Stimulated activated CD4-positive, alpha-beta T cell treated with anti-CD3 and anti-CD28 coated beads, Interleukin-12 subunit alpha, Interleukin-12 subunit beta, amount 100 ng/mL, for 48 hours (primary cell): ENCODE measurements at places on chromosomes 6 and 20.

DNA sequence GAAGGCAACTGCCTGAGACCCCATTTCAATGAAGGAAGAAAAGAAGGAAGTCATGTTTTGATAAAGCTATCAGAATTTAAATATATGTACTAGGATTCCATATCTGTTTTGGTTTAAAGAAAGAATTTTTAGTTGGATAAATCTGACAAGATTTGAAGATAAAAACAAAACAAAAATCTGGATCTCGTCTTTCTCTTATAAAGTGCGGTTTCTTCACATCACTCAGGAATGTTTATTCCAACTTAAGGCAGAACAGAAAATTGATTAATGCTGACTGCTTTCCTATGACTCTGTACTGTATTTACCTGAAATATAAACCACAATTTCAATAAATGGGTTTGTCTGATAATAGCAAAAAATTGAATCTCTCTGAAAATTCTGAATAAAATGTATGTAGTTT lies 439.7 kb downstream of the RFPL4B start:
- no peak for DNase-seq

DNA sequence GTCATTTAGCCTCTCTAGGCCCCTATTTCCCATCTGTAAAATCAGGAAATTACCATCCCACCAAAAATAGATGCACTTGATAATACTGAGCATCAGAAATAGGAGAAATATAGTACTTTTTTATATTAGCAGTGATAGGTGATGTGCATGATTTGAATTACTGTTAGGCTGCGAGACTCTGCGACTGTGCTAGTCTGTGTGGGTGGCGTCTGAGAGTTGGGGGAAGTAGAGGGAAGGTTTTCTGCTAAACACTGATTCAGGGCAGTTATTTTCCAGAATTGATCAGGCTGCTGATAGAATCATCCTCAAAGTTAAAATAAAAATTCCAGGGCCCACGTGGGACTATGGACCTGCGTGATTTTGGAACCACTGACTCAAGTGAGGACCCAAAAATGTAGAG lies 60.4 kb upstream of the ARMH2 start:
- DNase-seq: no peak

DNA sequence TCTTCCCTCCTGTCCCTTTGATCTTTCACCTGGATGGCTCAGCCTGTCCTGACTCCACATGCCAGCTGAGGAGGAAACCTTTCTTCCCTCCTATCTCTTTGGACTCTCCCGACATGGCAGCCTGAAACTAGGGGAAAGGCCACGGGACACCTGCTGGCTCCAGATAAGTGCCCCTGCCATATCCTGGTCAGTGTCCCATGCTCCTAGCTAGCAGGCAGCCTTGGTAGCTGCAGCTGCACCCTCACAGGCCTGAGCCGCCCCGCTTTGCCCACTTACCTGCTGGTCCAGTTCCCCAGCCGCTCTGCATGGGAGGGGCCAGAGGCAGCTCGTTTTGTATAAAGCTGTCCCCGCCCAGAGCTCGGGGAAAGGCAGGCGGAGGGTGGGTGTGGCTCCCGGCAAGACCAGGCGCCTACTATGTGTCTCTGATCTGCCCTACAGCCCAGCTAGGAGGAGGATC lies 7.4 kb upstream of the SLC52A3 start:
- DNase-seq: no peak

GRCh38 chr6:116060572-116061283 lies at the start of gene FRK:
Gene FRK (minus strand): TSS chr6:116060891. CDS start chr6:116060311, 580 bp downstream.
- no peak for DNase-seq

GRCh38 chr20:32003325-32003724 lies 6.9 kb upstream of the CCM2L start:
- DNase-seq: no peak

GRCh38 chr6:169868458-169868857 lies 117.0 kb downstream of the ERMARD start:
- peak; percentile 31 for DNase-seq

DNA sequence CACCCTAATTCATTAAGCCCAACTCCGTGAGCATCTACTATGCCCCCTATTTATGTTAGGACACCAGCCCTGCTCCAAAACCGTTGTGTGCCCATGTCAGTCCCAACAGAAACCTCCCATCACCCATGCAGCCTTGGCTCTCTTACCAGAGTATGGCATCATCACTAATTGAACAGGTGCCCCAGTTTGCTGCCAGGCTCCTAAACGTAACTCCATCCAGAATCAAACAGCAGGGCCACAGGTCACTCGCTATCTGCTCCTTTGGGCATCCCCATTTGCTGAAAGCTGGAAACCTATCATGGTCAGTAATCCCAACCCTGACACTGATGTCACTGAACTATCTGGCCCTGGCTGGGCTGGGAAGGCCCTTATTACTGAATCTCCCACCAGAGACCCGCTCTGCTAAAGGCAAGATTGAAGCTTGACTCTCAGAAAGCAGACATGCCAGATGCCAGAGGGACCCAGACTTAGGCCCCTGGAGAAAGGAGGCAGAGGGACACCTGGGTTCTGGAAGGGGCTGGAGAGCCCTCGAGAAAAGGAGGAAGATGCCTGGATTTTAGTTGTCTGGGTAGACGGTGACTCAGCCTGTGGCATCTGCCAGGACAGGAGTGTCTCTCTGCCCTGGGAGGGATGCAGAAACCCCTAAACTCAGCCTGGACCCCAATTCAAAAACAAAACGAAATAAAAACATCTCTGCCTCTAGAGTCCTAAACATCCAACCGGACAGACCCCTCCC lies 14.0 kb downstream of the MUCL3 start:
- DNase-seq: no peak

- DNase-seq: no peak
Measured at GRCh38 chr6:157688960-157689599, 134.0 kb upstream of the SNX9 start.

DNA sequence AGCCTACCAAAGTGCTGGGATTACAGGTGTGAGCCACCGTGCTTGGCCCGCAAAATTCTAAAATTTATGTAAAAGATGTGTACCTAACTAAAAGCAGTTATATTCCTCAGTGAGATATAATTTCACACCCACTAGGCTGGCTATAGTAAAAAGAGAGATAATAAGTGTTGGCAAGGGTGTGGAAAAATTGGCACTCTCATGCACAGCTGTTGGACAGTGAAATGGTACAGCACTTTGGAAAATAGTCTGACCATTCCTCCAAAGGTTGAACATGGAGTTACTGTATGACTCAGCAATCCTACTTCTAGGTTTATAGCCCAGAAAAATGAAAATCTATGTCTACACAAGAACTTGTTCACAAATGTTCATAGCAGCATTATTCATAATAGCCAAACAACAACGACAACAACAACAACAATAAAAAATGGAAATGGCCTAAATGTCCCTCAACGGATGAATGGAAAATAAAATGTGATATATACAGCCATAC lies 13.9 kb downstream of the C6orf15 start:
- no peak for DNase-seq

DNA sequence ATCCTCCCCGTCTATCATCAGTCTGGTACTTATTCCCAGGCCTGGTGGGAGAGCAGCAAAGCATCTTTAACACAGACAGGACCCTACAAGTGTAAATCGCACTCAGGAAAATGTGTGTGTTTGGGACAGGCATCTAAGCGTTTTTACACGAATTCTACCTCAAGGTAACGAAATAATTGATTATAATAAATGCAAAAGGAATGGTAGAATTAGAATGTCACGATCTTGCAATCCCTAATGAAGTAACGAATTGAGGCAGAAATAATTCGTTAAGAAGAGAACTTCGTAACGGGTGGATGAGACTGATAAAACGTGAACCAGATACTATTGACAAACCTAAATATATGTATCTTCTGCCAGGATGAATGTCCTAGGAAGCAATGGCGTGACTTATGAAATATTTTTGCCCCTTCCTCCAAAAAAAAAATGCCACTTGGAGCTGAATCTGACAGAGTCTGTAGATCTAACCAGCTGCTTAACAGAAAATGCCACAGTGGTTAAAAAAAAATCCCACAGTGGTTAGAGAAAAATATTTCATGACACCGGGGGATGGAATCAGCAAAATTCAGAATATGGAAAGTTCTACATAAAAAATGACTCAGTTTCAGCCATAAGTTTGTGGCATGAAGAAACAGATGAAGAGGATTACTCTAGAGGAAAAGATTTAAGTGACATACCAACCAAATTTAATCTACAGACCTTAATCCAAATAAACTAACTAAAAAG lies 68.7 kb downstream of the F13A1 start:
- no peak for DNase-seq

- no peak for DNase-seq
Measured at GRCh38 chr20:24149881-24150307, 161.3 kb upstream of the GGTLC1 start.

GRCh38 chr6:139442188-139442671 lies 67.8 kb upstream of the CITED2 start:
- no peak for DNase-seq

GRCh38 chr6:105321207-105321606 lies 81.7 kb downstream of the PREP start:
- no peak for DNase-seq

- no peak for DNase-seq
Measured at GRCh38 chr6:21406316-21406715, 187.2 kb upstream of the SOX4 start.

- peak; percentile 54 for DNase-seq
Measured at GRCh38 chr6:6856538-6857523, 250.9 kb upstream of the RREB1 start.

GRCh38 chr6:13767121-13767808 lies 47.1 kb downstream of the MCUR1 start:
- no peak for DNase-seq

GRCh38 chr6:121285041-121285440 lies 49.2 kb downstream of the TBC1D32 start:
- DNase-seq: no peak

GRCh38 chr6:79878142-79878748 lies 69.1 kb downstream of the ELOVL4 start:
- no peak for DNase-seq

DNA sequence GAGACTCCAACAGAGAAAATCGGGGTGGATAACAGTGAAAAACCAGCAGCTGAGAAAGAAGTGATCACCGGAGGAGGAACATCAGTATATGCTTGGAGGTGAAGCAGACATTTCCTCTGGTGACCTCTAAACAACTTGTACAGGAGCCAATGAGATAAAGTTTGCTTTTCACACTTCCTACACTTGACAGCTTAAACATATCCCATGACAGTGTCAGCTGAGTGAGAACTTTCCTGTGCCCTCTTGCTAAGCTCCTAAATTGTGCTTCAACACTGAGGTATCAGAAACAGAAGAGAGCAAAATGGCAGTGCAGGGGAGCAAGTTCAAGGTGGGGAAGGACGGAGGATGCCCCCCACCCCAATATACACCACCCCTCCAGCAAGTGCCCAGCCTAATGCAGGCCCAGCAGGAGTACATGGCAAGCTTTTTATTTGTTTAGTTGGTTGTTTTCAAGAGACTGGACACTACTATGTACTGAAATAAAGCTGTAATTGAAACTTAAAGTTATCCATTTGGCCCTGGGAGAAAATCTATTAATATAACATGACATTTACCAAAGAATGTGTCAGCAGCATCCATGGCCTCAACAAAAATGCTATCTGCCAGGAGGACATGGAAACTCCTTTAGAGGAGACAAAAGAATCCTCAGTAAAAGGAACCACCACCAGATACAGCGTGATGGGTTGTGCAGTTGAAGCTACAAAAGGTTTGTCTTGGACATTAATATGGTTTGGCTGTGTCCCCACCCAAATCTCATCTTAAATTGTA lies 540.2 kb downstream of the PRKN start:
- DNase-seq: no peak

- no peak for DNase-seq
Measured at GRCh38 chr6:38774929-38775707, 60.0 kb downstream of the DNAH8 start.

DNA sequence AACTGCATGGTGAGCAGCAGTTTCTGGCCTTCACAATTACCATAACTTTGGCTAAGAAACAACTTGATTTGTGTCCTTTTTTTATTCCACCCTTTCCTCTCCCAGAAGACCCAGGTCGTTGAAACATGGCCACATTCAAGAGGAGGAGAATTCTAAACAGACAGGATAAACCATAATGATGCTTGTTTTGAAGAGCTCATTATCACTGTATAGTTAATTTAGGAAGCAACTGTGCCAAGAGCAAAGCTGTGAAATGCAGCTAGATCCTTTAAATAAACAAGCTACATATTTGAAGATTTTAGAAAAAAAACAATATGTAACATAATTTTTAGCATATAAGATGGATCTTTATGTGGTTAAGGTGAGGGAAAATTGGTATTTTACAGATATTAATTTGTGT lies 104.5 kb downstream of the KLHL32 start:
- no peak for DNase-seq

GRCh38 chr6:100322886-100323285 lies 141.8 kb downstream of the SIM1 start:
- no peak for DNase-seq

DNA sequence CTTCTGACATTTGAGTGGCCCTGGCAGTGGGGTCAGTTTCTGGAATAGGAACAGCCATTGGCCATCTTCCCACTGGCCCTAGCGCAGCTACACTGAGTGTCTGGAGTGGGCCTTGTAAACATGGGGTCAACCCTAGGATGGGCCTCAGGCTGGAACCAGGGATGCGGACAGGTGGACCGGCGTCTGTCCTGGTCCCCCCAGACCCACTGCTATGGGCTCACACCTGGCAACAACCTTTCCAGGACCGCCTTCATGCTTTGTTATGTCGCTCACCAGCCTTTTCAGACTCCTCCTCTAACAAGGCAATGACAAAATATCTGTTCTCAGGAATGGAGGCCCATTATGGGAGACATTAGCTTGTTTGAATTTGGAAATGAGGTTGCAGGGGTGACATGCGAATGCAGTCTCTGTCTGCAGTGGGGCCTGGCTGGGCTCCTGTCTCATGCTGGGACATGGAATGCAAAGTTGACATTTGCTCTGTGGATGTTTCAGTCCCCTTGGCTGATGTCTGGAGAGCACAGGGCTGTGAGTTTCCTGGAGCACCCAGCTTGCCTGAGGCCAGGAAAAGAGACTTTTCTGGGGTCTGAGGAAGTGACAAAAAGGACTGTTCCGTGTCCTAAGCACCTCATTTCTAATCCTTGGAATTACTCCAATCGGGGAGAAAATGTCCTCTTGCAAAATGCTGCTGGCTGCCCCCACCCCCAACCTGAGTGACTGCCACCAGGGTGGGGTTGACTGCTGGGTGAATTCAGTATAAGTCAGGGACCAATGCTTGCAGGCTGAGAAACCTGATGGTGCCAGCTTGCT lies 98.7 kb upstream of the PMEPA1 start:
- no peak for DNase-seq

- no peak for DNase-seq
Measured at GRCh38 chr6:57097596-57097995, 7.6 kb downstream of the ZNF451 start.

DNA sequence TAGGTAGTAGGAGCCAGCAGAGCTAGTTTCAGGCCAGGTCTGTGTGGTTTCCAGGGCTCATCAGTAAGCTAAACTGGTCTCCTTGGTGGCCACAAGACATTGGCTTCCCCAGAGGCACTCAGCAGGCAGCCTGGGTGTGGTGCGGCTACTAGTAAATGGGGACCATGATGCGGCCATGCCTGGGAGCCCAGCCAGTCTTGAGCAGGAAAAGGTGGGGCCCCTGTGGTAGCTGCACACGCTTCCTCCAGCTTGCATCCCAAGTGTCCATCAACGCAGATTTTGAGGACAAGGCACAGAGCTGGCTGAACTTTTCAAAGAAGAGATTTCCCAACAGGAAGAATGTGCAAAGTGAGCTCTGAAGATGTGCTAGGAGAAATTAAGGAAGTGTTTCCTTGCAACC lies 107.4 kb upstream of the NAA20 start:
- DNase-seq: no peak
